ENCODE measurements at places on chromosomes 7 and 10.

DNA sequence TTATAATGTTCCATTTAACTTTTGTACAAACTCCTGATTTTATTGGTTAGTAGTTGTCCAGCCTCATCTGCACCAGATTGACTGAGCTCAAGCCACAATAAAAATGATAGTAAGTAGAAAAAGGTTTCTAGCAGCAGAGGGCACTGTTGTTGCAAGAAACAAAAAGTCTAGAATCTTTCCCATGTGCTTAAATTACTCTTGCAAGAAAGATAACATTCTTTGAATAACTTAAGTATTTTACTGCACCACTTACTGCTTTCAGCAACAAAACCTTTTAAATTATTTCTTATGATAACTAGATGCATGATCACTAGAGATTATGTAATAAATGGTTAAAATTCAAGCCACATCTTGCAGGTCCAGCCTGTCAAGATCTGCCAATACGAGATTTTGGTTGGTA lies 27.0 kb downstream of the LMOD2 start:
- DNase-seq: no peak

GRCh38 chr10:82068501-82068900 lies 193.5 kb downstream of the NRG3 start:
- DNase-seq: no peak

- DNase-seq: no peak
Observed at GRCh38 chr7:7535691-7536090, at the start of gene COL28A1. Gene COL28A1 (minus strand): TSS chr7:7535873. CDS start chr7:7532875, 2,998 bp downstream.

- no peak for DNase-seq
Observed at GRCh38 chr7:123538189-123538714, 3.9 kb upstream of the IQUB start.

DNA sequence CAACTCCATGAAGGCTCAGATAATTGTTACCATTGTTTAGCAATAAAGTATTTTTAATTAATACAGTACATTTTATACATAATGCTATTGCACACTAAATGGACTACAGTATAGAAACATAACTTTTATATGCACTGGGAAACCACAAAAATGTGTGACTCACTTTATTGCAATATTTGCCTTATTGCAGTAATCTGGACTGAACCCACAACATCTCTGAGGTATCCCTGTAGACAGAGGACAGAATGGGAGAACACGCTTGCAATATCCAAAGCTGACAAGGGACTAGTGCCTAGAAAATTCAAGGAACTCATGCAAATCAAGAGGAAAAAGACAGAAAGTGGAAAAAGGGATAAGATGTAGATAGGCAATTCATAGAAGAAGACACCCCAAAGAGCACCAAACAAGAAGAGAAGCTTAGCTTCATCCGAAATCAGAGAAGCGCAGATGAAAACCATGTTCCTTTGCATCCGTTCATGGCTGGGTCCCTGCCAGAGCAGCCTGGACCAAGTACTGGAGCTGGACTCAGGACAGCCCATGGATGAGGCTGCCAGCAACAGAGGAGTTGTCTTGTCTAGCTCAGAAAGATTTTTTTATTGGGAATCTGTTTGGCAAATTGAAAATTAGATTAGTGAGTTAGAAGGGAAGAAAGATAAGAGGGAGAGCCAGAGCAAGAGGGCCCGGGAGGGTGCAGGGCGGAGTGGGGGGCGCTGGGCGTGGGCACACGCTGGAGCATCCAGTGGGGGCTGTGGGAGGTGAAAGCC lies 16.0 kb upstream of the GALNTL5 start:
- no peak for DNase-seq

- no peak for DNase-seq
Observed at GRCh38 chr10:99143011-99143410, 92.6 kb downstream of the HPSE2 start.

- no peak for DNase-seq
Observed at GRCh38 chr10:1543596-1543995, 193.7 kb downstream of the ADARB2 start.

GRCh38 chr7:24608504-24608903 lies 35.3 kb downstream of the PALS2 start:
- no peak for DNase-seq

DNA sequence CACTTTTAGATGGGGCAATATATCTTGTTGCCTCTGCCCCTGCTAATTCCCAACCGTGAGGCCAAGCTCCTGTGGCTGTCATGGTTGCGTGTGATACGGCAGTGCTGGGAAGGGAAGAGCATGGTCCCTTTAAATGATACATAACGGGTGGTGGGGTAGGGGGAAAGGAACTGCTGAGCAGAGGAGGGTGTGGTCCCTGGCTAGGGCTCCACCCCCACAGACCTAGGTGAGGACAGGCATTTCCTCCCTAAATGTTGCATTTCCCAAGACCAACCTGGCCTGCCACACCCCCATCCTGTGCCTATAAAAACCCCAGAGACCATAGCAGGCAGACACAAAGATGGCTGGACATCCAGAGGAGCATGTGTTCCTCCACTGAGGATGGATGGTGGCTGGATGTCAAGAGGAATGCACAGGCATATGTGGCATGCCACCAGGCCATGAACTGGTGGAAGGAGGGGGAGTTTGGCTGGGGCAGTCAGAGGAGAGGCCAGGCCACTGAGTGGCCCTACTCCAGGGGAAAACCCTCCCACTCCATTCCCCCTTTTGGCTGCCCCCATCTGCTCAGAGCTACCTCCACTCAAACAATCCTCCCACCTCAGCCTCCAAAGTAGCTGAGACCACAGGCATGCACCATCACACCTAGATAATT lies 104.0 kb downstream of the PLXDC2 start:
- no peak for DNase-seq

- DNase-seq: no peak
Observed at GRCh38 chr10:101292194-101293006, 61.6 kb upstream of the BTRC start.

DNA sequence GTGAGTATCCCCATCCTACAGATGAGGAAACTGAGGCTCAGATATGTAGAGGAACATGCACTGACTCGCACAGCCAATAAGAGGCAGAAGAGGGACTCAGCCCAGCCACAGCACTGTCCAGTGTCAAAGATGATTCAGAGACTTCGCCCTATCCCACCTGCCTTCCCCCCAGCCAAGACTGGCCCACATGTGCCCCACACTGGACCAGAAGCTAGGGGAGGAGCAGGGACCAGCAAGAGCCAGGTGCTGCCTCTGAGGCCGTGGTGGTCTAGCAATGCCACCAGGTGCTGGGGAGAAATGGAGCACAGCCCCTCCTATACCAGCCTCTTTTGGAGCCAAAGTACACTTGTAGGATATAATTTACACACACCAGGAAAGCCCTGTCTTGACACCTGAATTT lies 22.3 kb downstream of the GRID1 start:
- no peak for DNase-seq
